CD14-positive monocyte (primary cell): ENCODE measurements at places on chromosomes 5 and 9.

DNA sequence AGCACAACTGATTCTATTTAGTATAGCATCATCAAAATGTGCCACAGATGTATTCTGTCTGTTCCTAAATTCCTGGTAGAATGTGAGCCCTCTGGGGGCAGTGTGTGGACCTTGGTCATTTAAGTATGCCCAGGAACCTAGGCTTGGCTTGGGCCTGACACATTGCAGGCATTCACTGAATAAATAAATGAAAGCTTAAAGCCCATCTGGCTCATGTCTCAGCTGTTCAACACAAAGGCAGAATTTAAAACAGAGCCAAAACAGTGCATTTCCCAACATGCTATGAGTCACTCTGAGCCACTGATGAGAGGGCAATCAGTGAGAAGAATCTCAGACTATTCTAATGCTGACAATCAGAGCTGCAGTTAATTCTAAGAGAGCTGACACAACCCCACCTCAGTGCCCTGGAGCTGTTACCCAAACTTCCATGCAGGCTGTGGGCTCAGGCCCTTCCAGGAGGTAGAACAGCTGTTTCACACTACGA lies 8.1 kb downstream of the FAM193B start:
- DNase-seq: peak; percentile 82

GRCh38 chr9:28197653-28198052 lies 624.4 kb upstream of the C9orf72 start:
- DNase-seq: no peak

GRCh38 chr9:69577123-69577522 lies 95.0 kb downstream of the APBA1 start:
- DNase-seq: no peak

DNA sequence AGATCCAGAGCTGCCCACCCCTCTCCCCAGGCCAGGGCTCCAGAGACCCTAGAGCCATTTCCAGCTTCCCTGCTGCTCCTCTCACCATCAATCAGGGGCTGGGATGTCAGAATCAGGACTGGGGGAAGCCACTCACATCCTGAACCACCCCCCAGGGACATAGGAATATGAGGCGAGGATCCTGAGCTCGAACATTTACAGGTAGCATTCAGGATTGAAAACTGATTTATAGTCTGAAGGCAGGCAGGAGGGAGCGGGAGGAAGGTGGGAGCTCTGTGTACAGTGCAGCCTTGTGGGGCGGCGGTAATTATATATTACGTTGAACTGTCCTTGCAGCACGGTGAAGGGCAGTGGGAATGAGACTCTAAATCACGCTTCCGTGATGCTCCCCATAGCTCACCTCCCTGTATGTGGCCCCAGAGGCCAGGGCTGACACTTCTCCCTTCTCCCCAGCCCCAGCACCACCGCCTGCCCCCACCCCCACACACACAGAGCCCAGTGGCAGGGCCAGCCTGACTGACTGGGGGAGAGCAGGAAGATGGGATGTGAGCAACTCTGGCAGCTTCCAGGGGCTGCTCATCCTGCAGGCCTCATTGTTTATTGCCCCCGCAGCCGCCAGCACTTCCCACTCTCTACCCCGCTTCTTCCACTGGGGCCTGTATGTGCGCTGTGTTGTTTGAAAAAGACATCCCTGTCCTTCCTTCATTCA lies 76.0 kb upstream of the HSPA9 start:
- DNase-seq: no peak

DNA sequence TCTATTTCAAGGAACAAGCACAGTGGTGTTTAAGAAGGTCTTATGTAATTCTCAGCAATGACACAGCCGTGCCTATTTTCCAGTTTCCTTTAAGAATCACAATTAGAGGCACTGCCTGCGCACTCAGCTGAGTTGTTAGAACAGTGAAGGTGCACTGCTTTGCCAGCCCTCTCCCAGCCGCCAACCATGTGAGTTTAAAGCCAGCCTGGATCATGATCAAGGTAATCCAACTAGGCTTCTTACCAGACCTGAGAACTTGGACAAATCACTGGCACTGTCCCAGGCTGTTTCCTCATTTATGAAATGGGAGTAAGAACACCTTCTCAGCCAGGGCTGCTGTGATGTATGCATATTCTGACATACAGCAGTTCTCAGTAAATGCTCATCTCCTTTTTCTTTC lies 99.6 kb downstream of the ASTN2 start:
- DNase-seq: no peak

GRCh38 chr5:28580616-28581015 lies 1542.2 kb upstream of the CDH9 start:
- no peak for DNase-seq

GRCh38 chr5:162323466-162323865 lies 255.9 kb downstream of the GABRG2 start:
- DNase-seq: no peak

DNA sequence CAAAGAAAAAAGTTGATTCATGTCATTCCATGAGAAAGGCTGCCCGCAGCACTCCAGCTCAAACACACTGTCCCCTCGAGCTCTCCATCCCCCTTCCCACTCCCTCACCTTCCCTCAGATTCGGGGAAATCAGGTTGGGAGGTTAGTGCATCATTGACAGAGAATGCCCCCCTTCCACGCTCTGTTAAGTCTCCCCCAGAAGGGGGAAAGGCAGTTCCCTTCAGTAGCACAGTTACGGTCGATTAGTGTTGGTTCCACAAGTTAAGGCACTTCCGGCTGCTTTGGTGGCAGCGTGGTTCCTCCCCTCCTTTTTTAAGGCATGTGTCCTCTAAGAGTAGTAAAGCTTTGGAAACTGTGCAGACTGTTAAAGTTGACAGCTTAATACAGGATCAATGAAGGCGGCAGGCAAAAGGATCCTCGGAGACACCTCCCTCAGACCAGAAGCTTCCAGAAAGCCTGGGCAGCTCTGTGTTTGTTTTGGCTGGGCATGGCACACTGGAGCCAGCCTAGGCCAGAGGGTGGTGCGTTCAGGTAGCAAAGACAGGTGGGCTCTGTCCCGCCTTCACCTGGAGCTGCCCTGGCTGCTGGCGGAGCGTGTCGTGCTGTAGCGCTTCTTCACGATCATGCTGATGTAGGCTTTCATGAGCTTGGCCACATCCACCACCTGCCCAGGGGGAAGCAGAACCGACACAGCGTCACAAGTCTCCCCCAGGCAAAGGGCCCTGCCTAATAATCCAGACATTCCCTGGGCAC lies 49.5 kb upstream of the RETREG1 start:
- DNase-seq: no peak

DNA sequence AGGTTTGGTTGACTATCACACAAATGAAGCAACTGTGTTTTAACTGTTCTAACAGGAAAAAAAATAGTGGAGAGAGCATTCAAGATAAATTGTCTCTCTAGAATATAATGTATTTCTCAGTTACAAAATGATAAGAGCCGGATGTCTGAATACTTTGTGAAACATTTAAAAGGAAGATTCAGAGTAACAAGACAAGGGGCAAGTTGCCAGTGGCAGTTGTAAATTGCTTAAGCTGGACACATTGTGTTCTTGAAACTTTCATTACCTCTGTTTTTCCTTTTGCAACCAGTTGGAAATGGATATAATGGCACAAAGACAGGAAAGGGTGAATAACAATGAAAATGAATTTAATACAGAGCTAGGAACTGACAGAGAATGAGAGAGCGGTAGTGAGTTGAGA lies 15.2 kb upstream of the TBCA start:
- no peak for DNase-seq

DNA sequence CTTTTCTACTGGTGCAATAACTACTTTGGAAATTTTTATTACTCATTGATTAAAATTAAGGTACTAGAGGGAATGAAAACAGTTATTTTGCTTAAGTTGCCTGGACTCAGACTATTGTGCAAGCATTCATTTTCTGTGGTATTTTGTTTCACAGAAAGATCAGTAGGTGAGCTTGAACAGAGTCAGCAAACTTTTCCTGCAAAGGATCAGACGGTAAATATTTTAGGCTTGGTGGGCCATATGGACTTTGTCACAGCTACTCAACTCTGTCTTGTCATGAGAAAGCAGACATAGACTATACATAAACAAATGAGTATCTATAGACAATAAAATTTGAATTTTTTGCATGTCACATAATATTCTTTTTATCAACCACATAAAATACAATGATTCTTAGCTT lies 1036.4 kb downstream of the NR2F1-AS1 start:
- DNase-seq: no peak

DNA sequence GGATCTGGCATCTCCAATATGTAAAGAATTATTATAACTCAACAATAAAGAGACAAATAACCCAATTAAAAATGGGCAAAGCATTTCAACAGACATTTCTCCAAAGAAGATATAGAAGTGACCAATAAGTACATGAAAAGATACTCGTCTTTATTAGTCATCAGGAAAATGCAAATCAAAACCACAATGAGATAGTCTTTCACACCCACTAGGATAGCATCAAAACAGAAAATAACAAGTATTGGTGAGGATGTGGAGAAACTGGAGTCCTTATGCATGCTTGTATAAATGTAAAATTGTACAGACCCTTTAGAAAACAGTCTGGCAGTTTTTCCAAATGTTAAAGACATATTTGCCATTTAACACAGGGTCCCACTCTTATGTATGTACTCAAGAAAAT lies 39.1 kb upstream of the ITGA1 start:
- DNase-seq: no peak

DNA sequence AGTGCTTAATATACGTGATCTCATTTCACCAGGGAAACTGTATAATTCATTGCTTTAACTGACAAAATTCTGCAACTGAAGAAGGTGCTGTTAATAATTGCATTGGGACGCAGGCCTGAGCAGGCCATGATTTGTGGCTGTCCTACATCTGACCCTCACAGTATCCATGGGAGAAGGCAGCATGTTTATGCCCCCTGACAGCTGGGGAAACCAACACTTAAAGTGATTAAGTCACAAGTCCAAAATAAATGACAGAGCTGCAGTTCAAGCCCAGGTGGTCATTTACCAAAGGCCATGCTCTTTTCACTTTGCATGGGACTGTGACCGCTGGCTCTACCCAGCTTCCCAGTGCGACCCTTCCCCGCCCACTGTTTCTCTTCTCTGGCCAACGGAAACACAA lies 30.5 kb upstream of the KCNMB1 start:
- DNase-seq: no peak

- DNase-seq: no peak
These were observed 493.5 kb upstream of the WWC1 start for GRCh38 chr5:167797933-167798332.

GRCh38 chr9:95317893-95318211 lies 343 bp upstream of the FANCC start:
- no peak for DNase-seq
